B cell (primary cell): ENCODE measurements at places on chromosomes 1 and 21. TPM values are rescaled to one million over a fixed set of nuclear protein-coding genes. Genes with fewer than 3 reads are reported as not detected.

Gene MXRA8
- not detected in 2 replicates for total RNA-seq

Gene CRABP2
- 0.89 and 1.1 TPM in 2 replicates for total RNA-seq

Gene FAM78B
- 0.46 and 0.81 TPM in 2 replicates for total RNA-seq

Gene SPOCD1
- not detected in 2 replicates for total RNA-seq

Gene GUCA2A
- not detected in 2 replicates for total RNA-seq

Gene DNASE2B
- total RNA-seq: not detected in 2 replicates
